ENCODE measurements at places on chromosomes 16 and 17.

DNA sequence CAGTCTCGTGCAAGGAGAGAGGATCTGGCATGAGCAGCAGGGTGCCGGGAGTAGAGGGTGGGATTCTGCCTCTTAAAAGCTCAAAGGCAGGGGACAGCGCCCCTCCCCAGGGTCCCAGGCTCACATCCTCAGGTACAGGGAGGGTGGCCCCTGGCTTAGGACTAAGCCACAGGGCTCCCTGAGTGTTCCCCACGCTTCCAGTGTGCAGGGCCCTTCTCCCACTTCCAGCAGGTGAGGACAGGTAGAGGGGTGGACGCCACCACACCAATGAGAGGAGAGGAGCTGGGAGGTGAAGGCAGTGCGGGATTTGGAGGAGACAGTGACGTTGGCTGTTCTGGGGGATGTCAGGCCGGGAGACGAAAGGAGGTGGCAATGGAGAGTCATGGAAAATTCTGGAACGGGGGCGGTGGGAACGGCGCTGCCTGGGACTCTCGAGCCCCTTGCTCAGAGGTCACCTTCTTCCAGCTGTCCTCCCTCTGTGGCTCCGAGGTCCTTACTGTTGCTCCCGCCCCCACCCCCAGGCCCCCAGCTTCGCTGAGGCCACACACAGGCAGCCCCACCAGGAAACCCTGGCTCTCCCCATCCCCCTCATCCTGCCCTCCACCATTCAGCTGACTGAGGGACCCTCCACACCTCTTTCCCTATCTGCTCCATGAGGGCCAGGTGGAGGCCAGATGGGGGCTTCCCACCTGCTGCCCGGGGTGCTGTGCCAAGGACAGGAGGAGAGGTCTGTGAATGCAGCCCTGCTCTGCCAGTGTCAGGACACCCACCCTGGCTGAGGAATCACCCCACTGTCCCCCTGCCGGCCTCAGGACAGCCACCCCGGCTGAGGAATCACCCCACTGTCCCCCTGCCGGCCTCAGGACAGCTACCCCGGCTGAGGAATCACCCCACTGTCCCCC, 57.7 kb upstream of the ACSF3 start:
- no peak for DNase-seq

DNA sequence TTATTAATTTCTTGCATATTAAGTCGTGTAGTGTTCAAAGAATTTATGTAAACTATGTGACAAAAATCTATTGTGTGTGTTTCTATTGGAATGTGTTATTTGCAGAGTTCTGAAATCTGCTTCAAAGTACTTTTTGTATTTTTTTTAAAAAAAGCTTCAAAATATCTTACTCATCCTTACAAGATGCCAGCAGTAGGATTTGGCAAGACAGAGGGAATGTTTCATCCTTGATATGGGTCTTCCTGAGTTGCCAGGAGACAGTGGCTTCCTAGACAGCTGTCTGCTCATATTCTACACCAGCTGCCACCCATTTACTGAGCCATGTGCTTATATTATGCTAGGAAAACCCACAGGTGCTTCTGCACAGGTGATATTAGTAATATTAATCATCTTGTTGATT, 36.4 kb downstream of the EFCAB5 start:
- no peak for DNase-seq

GRCh38 chr16:3158510-3159314, 23.9 kb downstream of the ZNF213 start:
- peak; percentile 63 for DNase-seq

DNA sequence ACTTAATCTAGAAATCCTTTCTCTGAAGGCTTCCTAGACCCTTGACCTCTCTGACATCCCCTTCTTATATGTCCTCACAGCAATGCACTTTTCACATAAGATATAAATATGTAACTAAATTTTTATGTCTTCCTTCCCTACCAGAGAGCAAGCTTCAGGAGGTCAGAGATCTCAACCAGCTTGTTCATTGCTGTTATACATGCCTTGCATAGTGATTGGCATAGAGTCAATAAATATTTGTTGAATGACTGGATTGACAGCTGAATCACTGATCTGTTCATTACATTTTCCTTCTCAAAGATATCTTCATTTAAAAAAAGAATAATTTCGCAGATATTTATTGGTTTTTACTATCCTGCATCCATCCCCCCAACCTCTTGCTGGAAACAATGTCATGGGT, 29.5 kb downstream of the HYDIN start:
- no peak for DNase-seq

DNA sequence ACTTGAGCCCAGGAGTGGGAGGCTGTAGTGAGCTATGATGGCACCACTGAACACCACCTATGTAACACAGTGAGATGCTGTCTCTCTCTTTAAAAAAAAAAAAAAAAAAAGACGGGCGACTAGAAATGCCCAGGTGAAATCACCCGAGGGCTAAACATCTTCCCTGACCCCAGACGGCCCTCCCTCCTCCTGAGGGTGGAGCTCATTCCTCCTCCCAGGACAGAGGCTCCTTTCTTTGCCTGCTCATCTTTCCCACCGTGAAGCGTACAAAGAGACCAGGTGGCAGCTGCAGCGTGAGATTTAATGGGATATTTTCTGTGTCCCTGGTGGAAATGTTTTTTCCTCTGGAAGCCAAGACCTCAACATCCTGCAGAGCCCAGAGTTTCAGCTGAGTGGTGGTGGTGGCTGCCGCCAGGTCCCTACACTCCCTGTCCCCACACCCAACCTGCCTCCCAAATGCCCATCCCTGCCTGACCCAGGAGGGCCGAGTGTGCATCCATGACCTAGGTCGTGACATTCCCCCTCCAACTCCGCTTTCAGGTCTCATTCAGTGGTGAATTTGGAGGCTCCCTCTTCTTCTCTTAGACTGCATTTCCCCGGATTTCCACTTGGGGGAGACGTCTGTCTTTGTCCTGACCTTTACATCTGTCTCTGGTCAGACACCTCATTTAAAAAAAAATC, 14.4 kb upstream of the GPRC5B start:
- DNase-seq: no peak

DNA sequence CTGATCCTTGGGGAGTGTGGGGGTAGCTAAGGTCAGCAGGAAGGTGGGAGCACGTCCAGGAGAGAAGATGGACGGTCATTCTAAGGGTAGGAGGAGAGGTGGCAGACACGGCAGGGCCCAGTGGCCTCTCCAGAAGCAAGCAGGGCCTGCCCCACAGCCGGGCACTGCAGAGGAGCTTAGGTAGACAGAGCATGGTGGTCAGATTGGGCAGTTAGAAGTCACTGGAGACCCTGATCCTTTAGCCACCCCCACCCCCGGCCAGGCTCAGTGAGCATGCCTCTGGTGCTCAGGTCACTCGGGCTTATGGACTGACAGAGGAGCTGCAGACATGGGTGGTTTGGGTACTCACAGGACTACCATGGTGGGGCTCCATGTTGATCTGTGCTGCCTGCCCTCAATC, 26.3 kb downstream of the NLRP1 start:
- DNase-seq: no peak

- no peak for DNase-seq
These were observed 16.3 kb downstream of the ERAL1 start for GRCh38 chr17:28871056-28871579.
